Uterus (tissue), 4 donors: ENCODE measurements at places on chromosomes 11 and 22. TPM values are rescaled to one million over a fixed set of nuclear protein-coding genes. Genes with fewer than 3 reads are reported as not detected.

CSF2RB gene
- total RNA-seq: 3.1 TPM

GRCh38 chr11:47766509-47767227 lies 473 bp downstream of the FNBP4 start:
- DNase-seq: peak; percentile 60
- H3K27me3 ChIP-seq: no peaks in the 10 kb centered on the region
- H3K4me1 ChIP-seq: no peaks in the 10 kb centered on the region
- H3K36me3 ChIP-seq: no peaks in the 10 kb centered on the region

DNA sequence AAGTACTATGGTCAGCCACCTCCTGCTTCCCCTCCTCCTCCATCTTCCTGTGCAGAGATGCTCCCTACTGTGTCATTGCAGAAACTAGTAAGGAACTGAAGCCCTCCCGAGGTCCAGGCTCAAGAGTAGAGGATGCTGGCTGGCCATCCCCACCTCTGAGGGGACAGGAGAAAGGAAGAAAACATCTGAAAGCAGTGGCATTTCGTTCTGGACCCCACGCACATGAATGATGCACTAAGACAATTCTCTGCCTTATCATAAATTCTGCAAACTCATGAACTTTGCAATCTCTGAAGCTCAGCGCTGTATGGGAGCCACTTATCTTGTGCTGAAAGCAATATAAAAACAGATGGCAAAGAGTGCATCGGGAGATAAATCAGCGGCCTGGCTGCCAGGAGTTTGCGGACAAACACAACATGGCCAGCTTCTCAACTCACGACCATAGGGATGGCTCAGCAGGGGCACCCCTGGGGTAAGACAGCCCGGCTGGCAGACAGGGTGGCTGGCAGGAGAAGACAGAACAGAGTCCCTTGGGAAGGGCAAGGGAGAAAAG lies 306.4 kb downstream of the NXPE2 start:
- no peak overlapping the region for H3K27ac ChIP-seq
- no peak for DNase-seq
- H3K36me3 ChIP-seq: no peaks in the 10 kb centered on the region
- no peaks in the 10 kb centered on the region for H3K4me1 ChIP-seq
- H3K27me3 ChIP-seq: no peaks in the 10 kb centered on the region

DNA sequence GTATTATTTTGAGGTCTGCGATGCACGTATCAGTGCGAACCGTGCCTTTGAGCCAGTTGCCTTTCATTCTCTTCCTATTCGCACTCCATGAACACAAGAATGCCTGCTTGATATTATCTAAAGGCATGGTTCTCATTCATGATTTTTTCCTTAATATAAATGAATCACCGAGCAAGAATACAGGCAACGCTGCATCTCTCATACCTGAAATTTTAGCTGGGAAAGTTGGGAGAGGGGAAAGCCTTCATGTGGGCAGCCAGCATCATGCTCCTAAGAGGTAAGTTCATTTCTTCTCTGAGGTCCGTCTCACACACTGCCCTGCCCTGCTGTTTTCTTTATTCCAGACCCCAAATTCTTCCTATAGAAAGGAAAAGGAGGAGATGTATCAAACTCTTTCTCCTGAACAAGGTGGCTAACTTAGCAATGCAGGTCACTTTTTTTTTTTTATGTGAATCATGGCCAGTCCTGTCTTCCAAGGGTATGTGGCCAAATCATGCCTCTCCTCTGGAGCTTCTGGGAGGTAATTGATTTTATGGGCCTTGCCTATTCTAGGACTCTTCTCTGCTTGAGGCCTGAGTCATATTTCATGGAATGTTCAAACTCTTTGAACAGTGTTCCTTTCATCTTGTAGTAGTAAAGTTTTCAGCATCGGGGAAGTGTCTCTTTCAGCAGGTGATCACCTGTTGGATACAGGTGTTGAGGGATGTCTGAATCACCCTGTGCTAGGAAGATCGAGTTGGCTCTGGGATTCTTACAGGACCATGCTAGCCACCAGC lies 3.2 kb downstream of the GLB1L2 start:
- no peak overlapping the region for H3K4me3 ChIP-seq
- no peak for DNase-seq
- H3K27ac ChIP-seq: no peak overlapping the region
- H3K36me3 ChIP-seq: no peaks in the 10 kb centered on the region

GRCh38 chr22:17337639-17338038 lies 31.6 kb upstream of the CECR2 start:
- H3K4me1 ChIP-seq: no peaks in the 10 kb centered on the region
- no peak for DNase-seq
- no peak overlapping the region for H3K4me3 ChIP-seq
- no peaks in the 10 kb centered on the region for H3K27me3 ChIP-seq
- H3K36me3 ChIP-seq: no peaks in the 10 kb centered on the region

GRCh38 chr11:26065944-26066343 lies 266.0 kb upstream of the ANO3 start:
- no peak overlapping the region for H3K4me3 ChIP-seq
- no peak overlapping the region for H3K27ac ChIP-seq
- H3K36me3 ChIP-seq: no peaks in the 10 kb centered on the region

- no peak overlapping the region for H3K4me3 ChIP-seq
- no peaks in the 10 kb centered on the region for H3K4me1 ChIP-seq
- no peak overlapping the region for H3K27ac ChIP-seq
- H3K27me3 ChIP-seq: no peaks in the 10 kb centered on the region
- no peaks in the 10 kb centered on the region for H3K36me3 ChIP-seq
Measured at GRCh38 chr11:46987183-46987582, 50.6 kb downstream of the CSTPP1 start.

DNA sequence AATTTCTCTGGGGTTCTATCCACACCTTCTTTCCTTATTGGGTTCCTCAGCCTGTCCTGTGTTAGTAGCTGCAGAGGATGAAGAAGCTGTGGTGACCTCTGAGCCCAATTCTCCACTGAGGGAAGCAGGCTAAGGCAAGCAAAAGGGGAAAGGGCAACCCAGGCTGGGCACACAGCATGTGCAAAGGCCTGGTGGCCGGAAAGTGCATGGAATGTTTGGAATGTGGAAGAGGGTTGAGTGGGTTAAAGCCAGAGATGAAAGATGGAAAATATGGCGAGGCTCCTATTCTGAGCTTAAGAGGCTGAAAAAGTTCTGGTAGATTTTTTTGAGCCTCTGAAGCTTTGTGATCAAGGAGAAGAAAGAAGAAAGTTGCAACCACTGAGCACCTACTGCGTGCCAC lies 247.1 kb downstream of the MIAT start:
- no peak overlapping the region for H3K4me3 ChIP-seq
- no peak overlapping the region for H3K27ac ChIP-seq
- no peaks in the 10 kb centered on the region for H3K4me1 ChIP-seq
- H3K36me3 ChIP-seq: no peaks in the 10 kb centered on the region
